ENCODE measurements at places on chromosomes 4 and X.

- no peak for DNase-seq
These were observed 33.1 kb downstream of the IL15 start for GRCh38 chr4:141669501-141669900.

DNA sequence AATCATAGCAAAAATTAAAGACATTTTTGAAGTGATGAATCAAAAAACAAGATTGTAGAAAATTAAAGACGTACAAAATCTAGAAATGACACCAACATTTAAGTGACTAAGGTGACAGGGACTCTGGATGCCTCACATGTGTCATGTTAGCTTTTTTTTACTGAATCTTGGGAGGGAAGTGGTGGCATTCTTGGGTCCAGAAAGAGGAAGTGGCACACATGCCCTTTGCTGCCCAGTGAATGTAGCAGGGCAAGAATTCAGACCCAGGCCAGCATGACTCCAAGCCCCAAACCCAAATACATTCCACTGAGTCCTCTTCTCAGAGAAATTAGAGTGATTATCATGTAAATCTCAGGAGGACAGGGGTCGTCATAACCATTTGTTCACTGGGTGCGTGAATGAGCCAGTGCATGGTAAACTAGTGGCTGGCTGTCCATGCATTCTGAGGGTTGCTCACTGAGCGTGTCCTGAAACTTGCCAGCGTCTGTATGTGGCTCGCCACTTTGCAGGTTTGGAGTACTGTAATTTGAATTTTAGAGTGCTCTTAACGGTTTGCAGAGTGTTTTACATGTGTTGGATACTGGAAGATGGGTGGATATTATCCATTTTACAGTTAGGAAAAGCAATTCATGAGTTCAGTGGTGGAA is 55.4 kb upstream of the TBC1D14 start:
- no peak for DNase-seq

DNA sequence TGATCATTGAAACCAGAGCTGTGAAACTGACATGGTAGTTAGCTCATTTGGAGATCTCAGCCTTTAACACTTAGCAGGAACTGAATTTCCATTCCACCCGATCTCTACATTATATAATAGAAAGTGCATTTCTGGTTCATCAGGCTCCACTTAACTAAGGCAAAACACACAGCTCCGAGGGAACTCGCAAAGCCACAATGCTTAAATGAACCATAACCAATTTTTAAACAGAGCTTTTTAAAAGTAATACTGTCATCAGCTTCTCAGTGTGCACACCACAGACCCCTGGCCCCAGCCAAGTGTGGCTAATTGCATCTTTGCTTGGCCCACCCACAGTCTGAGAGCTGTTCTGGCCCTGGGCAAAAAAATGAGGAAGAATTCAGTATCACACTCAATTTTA is 66.1 kb downstream of the DCHS2 start:
- no peak for DNase-seq

GRCh38 chr4:127829014-127829413 is 46.9 kb downstream of the HSPA4L start:
- DNase-seq: no peak

GRCh38 chr4:107564326-107564725 is 155.7 kb downstream of the PAPSS1 start:
- DNase-seq: no peak

- DNase-seq: no peak
These were observed 76.6 kb downstream of the SLC2A9 start for GRCh38 chr4:9944431-9945425.

GRCh38 chrX:73830489-73831414 is 267.8 kb downstream of the CHIC1 start:
- no peak for DNase-seq

DNA sequence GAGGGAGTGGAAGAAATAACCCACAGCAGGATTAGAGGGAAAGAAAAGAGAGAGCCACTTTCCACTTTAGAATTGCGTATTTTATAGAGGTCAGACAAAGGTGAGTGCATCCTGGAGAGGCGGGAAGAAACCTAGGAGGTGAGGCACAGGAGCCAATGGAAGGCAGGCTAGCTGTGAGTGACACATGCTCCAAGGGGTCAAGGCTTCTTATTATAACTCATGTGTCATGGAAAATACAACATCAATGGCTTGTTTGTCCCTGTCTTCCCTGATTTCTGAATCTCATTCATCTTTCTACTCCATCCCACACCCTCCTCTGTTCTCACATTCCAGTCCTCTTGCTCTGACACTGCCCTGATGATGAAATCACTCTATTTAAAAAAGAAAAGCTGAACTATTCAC is 14.4 kb downstream of the ANXA3 start:
- DNase-seq: no peak

- no peak for DNase-seq
These were observed 1187.7 kb downstream of the ADGRL3 start for GRCh38 chr4:62387808-62388207.

DNA sequence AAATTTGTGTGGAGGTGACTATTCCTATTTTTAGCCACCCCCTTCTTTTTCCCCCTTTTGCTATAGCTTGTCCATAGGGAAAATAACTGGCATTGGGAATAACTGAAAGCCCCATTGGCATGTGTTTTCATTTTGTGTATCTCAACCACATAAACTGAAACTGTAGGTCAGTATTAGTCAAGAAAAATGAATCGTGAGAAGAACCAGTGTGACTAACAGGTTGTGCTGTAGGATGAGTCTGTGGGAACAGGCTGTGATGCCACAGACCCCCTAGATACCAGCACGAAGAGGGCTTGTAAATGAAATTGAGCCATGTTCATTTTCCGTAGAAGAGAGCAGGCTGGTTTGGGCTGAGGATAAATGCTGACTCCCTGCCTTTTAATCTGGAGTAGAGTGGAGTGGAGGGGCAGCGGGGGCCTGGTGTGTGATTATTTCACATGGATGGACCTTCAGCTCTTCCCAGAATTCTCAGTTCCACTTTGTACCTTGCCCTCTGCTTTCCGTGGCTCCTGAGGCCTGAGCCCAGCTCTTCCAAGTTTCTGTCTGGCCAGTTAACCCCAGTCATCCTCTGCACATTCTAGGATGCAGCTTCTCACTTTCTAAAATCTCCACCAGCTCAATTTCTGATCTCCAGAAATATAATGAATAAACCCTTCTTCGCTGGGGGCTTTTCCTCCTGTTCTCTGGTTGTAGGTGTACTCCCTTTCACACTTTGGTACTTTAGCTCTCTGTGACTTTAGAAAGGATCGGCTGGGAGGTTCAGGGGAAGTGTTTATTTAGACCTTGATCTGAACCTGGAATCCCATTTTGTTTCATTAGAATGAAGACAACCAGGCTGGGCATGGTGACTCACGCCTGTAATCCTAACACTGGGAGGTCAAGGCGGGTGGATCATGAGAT is 37.3 kb downstream of the DCUN1D4 start:
- DNase-seq: no peak

- DNase-seq: no peak
These were observed 432.8 kb downstream of the ANKRD50 start for GRCh38 chr4:124279741-124280140.

GRCh38 chr4:73343432-73343831 is 60.7 kb upstream of the ALB start:
- DNase-seq: no peak

DNA sequence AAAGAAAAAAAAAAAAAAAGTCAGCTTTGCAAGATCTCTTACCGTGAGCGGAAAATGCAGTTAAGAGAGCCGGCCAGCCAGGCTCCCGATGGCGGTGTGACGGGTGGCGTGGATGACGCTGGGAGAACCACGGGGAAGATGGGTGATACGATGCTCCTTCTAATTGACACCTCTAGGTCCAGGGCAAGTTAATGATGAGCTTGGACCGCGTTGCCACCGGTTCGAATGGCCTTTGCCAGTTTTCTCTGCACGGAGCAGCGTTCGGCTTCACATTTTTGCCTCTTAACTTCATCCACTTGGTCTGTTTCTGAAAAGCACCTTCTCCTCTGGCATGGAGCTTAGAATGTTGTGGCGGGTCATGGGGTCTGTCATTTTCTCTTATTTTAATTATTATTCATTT is 33.2 kb downstream of the SHOX start:
- DNase-seq: no peak

- DNase-seq: no peak
These were observed 154.8 kb upstream of the SLIT2 start for GRCh38 chr4:20096911-20097310.

DNA sequence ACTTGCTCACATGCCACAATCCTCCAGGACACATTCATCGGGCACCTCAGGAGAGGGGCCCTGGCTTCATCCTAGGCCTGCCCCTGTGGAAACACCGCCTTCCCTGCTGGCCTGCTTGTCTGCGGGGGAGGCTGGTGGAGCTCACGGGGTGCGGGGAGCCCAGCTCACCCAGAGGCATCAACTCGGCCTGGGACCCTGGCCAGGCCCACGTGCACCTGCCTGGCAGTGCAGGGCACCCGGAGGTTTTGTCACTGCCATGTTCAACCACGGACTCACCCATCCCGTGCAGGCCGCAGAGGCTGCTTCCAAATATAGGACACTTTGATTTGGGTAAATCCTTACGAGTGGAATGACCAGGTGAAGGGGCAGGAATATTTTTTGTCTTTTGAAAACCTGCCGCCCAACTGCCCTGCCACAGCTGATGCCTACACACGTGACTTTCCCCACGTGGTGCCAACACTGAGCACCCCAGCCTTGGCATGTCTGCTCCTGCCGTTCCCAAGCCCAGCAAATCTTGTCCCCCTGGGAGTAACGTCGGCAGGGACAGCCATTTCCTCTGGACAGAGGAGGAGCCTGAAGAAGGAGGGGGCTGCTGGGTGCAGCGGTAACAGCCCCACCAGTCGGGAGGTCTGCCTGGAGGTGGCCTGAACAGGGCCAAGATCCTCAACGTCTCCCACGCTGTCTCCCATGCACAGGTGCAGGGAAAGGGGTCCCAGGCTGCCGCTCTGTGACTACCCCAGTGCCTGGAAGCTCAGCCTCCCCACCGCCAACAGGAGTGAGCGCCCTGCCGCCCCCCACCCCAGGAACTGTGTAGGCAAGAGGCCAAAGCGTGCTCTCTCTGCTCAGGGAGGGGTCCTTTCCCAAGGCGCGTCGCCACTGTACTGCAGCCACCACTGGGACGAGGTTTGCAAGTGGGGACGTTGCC is 8.5 kb downstream of the MXD4 start:
- DNase-seq: no peak

DNA sequence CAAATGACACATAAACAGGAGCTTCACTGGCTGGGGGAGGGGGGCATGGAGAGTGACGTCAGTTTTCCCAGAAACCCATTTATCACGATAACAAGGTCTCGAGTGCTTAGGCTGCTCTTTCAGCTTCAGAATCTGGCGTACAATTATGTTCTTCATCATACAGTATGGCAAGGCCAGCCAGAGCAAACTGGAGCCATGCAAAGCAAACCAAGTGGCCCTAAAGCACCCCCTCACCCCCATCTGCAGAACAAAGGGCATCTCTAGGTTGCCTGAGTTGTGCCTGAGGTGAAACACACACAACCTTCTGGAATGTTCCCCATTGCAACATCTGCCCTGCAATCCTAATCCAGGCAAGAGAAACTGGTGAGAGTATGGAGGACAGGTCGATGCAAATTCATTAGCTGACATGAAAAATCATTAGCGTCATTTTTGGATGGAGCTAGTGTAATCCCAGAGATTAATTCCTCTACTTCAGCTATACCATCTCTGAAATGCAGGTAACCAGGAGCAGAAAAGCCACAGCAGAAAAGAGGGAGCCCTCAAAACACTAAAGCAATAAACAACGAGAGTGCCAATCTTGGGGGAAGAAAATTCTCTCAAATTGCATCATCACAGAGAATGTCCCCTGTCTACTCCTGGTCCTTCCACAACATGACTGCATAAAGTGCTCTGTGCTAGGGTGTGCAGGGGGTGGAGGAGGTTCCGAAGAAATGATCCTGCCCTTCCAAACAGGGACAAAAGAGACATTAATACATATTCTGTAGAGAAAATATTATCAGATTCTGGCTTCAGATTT is 1.8 kb downstream of the SEPTIN6 start:
- DNase-seq: no peak

- no peak for DNase-seq
These were observed 92.9 kb upstream of the EDNRA start for GRCh38 chr4:147388018-147388417.

- DNase-seq: no peak
These were observed 2.3 kb upstream of the MID1IP1 start for GRCh38 chrX:38798956-38799355.

DNA sequence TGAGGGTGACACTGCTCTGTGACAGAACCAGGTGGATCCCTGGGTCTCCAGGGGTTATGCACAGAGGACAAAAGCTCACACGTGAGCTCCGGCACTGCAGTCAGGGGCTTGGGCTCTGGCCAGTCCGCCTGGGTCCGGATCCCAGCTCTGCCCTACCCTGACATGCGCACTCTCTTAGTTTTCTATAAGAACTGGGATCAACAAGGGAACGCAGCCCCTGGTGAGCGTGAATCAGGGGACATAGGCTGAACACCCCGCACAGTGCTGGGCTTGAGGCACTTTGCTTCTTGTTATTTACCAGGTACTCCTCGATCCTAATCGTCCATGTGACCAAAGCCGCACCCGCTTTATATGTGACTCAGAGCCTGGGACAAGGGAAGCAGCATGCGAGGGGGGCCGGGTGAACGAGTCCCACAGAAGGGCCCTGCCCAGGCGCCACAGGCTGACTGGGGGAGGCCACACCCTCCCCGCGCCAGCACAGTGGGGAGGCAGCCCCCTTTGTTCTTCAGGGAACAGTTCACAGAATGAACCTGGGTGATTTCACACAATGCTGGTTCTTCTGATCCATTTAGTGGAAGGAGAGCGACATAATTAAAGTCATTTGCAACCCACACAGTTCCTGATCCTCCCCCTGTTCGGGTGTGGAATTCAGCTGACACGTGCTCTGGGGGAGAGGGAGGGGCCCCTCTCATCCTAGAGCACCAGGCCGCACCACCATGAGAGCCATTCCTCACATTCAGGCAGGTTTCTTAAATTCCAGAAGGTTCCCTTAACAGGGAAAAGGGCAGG is 55.5 kb downstream of the WFS1 start:
- DNase-seq: no peak

GRCh38 chr4:83208371-83209365 is 75.9 kb downstream of the COQ2 start:
- DNase-seq: no peak

- no peak for DNase-seq
These were observed 320.7 kb upstream of the FTHL17 start for GRCh38 chrX:31392513-31392912.

DNA sequence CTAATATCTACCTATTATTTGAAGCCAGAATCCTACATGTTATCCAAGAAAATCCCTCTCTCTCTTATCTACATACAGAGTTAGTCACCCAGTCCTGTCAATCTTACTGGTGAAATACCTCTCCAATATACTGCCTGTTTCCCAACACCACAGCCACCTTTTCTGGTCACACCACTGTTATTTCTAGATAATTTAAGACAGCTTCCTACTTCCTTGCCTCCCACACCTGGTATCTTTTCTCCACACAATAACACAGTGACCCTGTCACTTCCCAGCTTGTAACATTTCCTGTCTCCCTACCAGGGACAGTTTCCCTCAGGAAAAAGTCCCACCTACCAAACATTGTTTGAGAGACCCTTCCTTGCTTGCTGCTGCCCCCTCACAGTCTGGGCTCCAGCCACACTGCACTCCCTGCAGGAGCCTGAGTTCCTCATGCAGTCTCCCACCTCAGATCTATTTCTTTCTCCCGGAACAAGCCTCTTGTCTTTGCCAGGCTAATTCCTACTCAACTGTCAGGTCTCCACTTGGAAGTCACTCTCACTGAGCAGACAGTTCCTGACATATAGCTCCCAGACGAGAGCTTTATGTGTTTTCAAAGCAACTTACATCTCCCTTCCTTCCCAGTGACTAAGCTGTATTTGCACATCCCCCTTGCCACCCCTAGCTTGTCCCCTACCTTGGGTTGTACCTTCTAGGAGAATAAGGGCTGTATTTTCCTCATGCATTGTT is 73.6 kb upstream of the QRFPR start:
- DNase-seq: no peak

- no peak for DNase-seq
These were observed 154.5 kb downstream of the FANCB start for GRCh38 chrX:14718403-14718802.

Data from activated naive CD8-positive, alpha-beta T cell treated with anti-CD3 and anti-CD28 coated beads, Interleukin-2, amount 10 ng/mL, durations not matched to agents 7 days and 5 days (primary cell).